ENCODE measurements at places on chromosomes 1 and 21.
A peak's percentile ranks its signal among the peaks of the same experiment; 100 is the strongest.

- DNase-seq, result no peak
Measured at GRCh38 chr1:157450106-157450505, 102.2 kb downstream of the FCRL5 start.

DNA sequence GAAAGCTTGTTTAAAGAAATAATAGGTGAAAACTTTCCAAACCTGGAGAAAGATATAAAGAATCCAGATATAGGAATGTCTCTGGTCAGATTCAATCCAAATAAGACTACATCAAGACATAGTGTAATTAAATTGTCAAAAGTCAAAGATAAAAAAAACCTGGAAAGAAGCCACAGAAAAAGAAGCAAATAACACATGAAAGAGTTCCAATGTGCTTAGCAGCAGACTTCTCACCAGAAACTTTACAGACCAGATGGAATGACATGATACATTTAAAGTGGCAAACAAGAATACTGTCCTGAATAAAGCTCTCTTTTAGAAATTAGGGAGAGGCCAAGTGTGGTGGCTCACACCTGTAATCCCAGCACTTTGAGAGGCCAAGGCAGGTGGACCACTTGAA is 1039.9 kb downstream of the KCNT2 start:
- peak; percentile 4 for DNase-seq

DNA sequence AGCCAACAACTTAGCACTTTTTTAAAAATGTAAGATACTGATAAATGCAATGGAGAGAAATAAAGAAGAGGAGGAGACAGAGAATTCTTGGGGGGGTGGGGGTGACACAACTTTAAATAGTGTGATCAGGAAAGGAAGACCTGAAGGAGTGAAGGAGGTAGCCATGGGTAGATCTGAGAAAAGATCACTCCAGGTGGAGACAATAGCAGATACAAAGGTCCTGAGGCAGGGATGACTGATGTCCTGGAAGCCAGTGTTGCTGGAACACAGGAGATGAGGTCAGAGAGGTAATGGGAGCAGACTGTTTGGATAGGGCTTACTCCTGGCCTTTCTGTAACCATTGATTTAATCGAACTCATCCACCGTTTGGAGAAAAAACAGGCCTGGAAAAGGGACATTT is 24.6 kb upstream of the TRABD2B start:
- DNase-seq, result no peak

DNA sequence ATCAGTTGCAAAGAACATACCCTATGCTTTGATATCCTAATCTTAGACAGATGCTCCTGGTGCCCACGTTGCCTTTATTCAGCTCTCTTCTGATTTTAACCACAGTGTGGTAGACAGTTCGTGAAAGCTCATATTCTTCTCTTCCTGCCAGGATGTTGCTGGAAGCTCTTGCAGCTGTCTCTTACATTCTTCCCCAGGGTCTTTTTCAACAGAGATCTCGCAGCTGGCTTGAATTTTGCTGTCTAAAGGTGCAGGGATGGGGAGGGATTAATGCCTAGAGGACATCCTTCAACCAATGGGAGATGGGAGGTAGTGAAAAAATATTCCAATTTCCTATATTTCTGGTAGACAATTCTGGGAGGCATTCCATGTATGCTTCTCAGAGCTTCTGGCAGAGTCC is 150.0 kb upstream of the APP start:
- DNase-seq, result no peak

DNA sequence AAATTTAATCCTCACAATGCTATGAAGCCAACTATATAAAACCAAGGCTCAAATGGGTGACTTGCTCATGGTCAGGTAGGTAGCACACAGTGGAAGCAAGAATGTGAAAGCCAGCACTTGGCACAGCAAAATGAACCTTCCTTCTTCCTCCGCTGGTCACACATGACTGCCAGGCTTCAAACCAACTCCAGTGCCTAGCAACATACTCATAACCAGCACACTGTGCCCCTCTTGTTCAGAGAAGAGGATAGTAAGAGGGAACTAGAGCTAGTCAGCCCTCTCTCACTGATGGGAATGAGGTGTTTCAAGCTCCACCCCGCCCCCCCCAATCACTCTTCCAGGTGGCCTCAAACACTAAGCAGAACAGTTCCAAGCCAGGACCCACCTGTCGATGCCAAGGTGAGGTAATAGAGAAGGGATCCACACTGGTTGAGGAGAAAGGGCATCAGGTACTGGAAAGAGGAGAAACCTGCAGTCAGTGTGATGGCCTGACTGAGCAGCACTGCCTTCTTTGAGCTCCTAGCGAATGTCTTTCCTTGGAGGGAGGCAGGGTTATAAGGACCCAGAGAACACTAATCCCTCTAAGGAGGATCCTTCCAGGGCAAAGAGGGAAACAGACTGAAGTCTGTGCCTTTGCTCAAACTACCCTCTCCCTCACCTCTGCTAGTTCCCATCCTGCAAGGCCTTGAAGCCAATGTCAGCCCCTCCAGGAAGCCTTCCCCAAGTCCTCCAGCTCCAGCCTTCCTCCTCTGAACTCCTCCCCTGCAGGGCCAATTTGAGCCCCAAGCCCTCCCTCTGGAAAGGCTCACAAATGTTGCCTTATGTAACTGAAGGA is 1.2 kb downstream of the TMEM234 start:
- no peak for DNase-seq

DNA sequence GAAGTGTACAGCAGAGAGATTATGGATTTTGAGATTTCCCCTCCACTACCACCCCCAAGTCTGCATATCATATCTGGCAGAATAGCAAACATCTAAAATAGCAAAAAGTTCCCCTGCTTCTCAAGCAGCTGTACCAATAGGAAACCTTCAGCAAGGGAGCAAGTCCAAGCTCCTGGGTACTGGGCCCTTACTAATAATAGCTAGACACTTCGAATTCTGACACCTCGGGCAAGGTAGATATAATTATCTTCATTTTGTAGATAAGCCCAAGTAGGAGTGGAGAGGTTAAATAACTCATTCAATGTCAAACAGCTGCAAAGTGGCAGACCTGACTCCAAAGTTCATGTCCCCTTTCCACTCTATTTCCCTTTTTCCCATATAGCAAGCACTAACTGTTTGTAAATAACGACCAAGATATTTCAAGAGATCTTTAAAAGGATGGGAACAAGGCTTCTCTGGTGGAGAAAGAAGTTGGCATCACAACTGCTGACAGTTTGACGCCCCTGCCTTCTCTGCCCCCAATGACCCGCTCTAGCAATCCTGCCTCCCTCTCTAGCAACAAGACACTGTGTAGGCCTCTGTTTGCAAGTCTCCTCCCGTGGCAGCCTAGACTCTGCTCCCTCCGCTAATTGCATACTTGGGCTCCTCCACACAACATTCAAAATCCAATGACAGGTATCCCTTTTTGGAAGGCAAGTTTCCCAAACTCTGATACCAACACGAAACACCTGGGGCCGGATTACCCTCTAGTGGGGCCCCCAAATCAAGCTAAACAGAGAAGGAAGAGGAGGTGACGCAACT is 18.7 kb upstream of the ADAR start:
- DNase-seq, result no peak
